ENCODE measurements at places on chromosomes 2 and 18.

DNA sequence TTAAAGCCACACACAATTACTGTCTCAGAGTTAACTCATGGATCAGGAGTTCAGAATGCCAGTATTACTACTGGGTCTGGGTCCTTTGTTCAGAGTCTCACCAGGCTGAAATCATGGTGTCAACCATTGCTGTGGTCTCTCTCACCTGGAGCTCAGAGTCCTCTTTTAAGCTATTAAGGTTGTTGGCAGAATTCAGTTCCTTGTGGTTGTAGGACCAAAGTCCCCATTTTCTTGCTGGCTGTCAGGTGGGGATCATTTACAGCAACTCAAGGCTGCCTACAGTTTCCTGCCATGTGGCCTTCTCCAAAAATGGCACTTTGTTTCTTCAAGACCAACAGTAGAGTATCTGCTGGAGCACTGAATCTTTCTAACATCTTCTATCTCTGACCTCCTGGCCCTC lies 113.5 kb downstream of the EXOC6B start:
- DNase-seq, result no peak

DNA sequence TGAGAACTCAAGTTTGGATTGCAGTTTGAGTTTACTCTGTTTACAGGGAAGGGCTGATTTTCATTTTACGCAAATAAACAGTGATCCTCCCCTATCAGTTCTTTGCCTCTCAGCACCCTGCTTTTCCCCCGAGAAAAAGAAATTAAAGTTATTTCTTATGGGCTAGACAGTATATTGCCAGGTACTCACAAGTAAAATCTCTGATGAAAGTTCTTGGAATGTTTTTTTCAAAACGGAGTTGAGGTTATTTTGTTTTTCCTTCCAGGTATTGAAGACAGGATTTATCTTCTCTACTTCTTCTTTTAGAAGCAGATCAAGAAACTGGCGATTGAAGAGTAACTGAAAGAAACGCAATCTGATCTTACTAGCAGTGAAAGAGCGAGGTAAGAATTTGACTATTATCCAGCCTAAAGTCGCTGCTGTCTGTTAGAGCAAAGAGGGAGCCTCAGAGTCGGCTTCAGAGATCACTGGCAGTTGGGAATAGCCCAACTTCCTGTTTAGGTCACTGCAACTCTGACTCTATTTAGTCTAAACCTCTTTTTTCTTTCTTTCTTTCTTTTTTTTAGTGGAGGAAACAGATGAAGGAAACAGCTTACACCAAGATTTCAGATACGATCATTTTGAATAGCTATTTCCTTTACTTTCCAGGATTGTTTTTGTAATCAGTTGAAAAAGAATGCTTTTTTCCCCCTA lies at the start of gene TFPI:
Gene TFPI, minus strand, starts transcription at position 425 of the 693 bp plus-strand sequence. CDS start 50,667 bp downstream, outside the sequence.
- no peak for DNase-seq

GRCh38 chr2:52934920-52935640 lies 832.5 kb upstream of the CHAC2 start:
- DNase-seq, result no peak

DNA sequence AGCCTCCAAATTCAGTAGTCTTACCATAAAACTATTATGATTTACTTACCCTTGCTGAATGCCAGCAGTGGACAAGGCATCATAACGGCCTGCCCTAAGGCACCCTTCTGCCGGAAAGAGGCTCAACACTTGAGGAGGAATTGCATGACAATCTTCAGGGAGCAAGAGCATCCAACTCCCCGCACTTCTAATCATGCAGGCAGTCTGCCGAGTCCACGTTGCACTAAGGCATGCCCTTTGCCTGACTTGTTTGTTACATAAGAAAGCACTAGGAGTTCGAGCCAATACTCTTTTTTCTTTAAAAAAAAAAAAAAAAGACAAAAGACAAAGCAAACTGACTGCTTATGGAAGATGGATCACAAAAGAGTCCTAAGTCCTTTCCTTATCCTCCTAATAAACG lies 17.9 kb upstream of the SPTBN1 start:
- DNase-seq, result no peak

DNA sequence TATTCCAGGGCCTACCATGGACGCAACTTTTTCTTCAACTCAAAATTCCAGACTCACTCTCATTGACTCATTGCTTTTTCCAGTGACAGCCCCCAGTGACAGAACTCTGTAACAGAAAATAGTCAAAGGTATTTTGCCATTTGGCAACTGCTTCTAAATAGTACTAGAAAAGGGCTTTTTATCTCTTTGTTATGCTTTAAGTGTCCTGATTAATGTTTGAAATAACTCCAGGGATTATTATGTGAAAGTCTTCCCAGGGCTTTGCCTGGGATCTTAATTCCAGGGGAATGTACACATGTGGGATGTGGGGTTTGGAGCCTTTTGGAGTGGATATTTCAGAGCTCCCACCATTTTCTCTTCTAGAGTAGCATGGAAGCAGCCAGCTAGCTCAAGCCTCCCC lies 198.8 kb downstream of the KCNS3 start:
- DNase-seq, result no peak

- DNase-seq, result no peak
Observed at GRCh38 chr2:47404356-47404755, 1.4 kb downstream of the MSH2 start.

DNA sequence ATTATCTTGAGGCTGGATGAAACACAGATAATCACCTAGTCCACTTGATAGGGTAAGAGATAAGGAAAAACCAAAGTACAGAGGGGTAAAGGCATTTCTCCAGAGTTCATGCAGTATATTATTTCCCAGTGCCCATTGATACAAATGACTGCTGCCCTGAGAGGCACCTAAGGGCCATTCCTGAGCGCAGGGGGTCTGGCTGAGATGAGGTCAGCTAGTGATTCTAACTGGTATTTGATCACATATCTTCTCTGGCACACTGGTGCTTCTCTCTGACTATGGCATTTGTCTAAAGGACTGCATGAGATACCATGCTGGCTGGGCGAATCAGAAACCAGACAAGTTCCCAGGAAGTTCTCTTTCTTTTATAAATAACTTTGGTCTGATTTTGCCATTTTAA lies 73.3 kb upstream of the TFCP2L1 start:
- no peak for DNase-seq

GRCh38 chr2:163187995-163188655 lies 349.6 kb upstream of the KCNH7 start:
- DNase-seq, result no peak

Measured in amniotic stem cell (primary cell).